Peyer's patch (tissue), 4 donors: ENCODE measurements at places on chromosomes 1 and 21.

DNA sequence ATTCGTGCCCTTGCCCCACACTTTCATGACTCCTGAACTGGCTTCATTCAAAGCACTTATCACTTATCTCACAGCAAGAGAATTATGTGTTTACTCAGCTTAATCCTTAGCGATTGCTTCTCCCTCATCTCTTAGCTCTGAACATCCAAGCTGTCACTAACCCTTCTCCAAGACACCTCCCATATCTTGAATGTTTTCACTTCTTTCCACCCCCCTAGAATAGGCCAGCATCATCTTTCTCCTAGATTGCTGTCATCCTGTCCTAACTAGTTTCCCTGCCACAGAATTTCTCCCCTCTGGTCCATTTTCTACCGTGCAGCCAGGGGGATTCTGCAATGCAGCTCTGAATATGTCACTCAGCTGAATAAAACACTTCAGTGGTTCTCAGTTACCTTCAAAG is 68.6 kb upstream of the SPATA6 start:
- DNase-seq: no peak

DNA sequence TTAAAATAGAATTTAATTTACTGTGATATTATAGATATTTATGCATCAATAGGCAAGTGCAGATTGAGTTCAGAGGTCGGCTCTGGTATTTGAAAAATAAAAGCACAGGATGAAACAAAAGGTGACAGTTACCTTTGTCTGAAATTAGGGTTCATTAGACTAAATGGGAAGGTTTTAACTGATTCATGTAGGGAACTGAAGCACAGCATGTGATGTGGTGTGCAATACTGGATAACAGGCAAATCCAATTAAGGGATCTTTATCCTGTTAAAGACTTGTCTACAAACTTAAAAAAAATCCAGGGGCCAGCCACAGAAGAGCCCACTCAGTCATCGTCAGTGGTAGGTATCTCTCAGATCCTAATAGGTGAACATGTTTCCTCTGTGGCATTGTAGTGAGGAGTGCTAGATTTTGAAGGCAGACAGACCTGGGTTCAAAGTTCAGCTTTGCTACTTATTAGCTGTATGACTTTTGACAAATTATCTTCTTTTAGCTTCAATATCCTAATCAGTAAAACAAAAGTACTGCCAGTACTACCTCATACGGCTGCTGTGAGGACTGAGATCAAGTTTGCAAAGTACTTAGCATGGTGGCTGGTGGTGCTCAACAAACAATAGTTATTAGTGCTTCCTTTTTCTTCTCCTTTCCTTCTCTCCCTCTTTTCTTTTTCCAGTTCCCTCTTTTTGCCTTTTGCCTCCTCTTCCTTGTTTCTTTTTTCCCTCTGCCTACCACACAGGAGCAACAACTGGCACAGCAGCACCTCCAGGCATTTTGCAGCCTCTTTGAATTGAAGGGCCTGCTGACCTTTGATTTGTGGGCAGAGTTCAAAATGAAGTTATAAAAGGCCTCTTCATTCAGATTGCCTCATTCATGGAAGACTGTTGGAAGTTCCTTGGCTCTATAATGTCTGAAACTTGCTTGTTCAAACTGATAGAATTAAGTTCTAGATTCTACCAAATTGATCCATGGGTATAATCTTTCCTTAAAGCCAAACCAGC is 44.9 kb upstream of the FOXD3 start:
- peak; percentile 69 for DNase-seq

DNA sequence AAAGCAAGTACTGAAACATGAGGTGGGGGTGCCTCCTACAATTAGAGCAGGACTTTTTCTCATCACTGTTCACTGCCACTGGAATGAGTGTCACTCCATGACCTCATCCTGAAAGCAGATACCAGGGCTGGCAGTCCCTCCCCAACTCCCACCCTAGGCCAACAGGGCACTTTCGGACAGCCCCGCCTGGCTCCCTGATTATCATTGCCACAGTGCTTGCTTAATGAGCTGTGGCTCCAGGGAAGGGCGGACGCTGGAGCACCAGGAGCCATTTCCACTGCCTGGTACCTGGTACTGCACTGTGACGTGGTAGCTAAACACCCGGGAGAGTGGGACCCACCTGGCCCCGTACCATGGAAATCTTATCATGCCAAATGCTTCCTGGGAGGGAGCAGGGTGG is 22.3 kb downstream of the SLC9A1 start:
- peak; percentile 67 for DNase-seq

DNA sequence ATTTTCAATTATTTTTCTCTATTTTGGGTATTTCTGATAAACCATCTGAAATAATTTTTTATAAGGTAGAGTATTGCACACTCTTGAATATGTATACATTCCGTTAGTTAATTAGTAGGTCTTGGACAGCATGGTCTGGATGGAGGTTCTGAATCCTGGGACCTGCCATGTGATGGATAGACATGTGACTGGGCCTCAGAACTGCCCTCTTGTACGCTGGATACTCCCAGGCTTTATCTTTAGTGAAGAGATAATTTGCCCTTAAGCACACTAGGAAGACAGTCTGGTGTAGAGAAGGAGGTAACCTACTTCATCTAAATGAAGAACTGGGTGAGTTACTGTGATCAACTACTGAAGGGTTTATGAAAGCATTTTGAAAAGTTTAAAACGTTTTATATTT is 48.9 kb downstream of the CNIH3 start:
- no peak for DNase-seq

DNA sequence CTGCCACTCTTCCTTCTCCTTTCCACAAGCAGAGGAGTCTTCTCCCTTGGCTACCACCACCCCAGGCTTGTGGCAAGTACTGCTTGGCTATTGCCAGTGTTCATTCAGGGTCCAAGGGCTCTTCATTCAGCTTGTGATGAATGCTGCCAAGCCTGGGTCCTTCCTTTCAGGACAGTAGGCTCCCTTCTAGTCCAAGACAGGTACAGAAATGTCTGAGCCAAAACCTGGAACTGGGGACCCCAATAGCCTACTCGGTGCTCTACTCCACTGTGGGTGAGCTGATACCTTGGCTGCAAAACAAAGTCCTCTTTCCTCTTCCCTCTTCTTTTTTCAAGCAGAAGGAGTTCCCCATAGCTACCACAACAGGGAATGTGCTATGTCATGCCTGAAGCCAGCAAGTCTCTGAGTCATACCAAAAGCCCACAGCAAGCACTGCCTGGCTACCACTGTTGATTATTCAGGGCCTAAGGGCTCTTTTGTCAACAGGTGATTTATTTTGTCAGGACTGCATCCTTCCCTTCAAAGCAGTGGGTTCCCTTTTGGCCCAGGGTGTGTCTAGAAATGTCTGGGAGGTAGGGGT is 268.9 kb downstream of the HHAT start:
- DNase-seq: no peak
